A549 treated with DMSO at 1 μM for 4 hours (cell line): ENCODE measurements at places on chromosomes 1 and 21. TPM values are rescaled to one million over a fixed set of nuclear protein-coding genes. Genes with fewer than 3 reads are reported as not detected.

Gene LCE3E
- total RNA-seq, result not detected in 5 replicates

Gene C1QC
- not detected in 5 replicates for total RNA-seq

Gene TNNI3K
- total RNA-seq, result not detected in 5 replicates

Gene SH2D5
- total RNA-seq, result 13.7 to 19.2 TPM (median 16.5 TPM) in 5 replicates

Gene FCMR
- 4.0 to 6.3 TPM (median 4.4 TPM) in 5 replicates for total RNA-seq

Gene PSMA5
- 104 to 114 TPM (median 113 TPM) in 5 replicates for total RNA-seq

Gene KCNJ15
- total RNA-seq, result 0.09 to 0.30 TPM (median 0.19 TPM) in 5 replicates

Gene NKAIN1
- 0.82 to 1.5 TPM (median 1.3 TPM) in 5 replicates for total RNA-seq

Gene HSPB7
- 0.05 TPM in 1 of 5 replicates, not detected in the others for total RNA-seq

Gene EFNA1
- 30.6 to 50.0 TPM (median 37.3 TPM) in 5 replicates for total RNA-seq

Gene ALPL
- 0.19 to 0.47 TPM (median 0.31 TPM) in 5 replicates for total RNA-seq

Gene AMPD1
- total RNA-seq, result not detected in 5 replicates

Gene HIPK1
- 13.5 to 21.7 TPM (median 19.9 TPM) in 5 replicates for total RNA-seq

Gene ARHGEF10L
- total RNA-seq, result 5.7 to 7.8 TPM (median 6.8 TPM) in 5 replicates

Gene FNDC5
- total RNA-seq, result 0.38 to 0.75 TPM (median 0.53 TPM) in 5 replicates

Gene A3GALT2
- total RNA-seq, result not detected in 5 replicates

Gene IFI44
- 0.52 to 1.6 TPM (median 0.89 TPM) in 5 replicates for total RNA-seq

Gene RUNX3
- total RNA-seq, result 5.1 to 9.6 TPM (median 6.2 TPM) in 5 replicates

Gene MROH7
- total RNA-seq, result not detected in 5 replicates
